GM04503 (cell line): ENCODE measurements at places on chromosomes 13 and 19.

- no peak for DNase-seq
These were observed 128.2 kb downstream of the TBC1D4 start for GRCh38 chr13:75353781-75354193.

- no peak for DNase-seq
These were observed 12.8 kb upstream of the CEACAM3 start for GRCh38 chr19:41783612-41784011.

DNA sequence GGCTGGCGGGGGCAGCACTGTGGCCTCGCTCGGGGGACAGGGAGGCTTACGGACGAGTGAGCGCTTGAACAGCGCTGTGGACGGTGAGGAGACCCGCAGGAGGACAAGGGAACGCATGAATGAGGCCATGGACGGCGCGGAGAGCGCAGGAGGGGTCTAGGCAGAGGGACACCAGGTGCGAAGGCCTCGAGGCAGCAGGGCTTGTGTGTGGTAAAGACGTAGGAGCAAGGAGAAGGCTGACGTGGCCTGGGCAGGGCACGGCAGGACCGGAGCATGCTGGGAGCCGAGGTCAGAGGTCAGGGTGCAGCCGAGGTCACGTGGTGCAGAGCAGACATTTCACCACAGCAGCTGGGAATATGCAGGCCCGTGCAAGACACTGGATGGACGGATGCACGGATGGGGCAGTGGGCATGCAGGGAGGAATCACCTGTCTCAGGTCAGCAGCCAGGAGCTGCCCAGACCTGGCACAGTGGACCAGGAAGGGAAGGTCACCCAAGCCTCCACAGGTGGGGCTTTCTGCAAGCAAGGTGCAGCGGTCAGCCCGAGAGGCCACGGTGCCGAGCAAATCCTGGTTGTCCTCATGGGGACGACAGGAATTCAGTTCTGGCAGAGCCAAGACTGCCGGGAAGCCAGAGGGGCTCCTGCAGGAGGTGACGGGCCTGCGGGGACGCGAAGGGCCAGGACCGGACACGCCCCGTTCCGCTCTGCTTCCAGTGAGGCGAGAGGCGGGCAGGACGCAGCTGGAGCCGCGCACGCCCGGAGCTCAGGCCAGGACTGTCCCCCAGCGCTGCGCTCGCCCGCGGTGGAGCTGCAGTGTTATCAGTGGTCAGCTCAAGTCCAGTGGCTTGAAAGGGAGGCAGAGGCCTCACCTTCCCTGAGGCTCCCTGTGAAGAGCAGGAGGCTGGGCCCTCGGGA is 72.2 kb downstream of the RASA3 start:
- DNase-seq: no peak

DNA sequence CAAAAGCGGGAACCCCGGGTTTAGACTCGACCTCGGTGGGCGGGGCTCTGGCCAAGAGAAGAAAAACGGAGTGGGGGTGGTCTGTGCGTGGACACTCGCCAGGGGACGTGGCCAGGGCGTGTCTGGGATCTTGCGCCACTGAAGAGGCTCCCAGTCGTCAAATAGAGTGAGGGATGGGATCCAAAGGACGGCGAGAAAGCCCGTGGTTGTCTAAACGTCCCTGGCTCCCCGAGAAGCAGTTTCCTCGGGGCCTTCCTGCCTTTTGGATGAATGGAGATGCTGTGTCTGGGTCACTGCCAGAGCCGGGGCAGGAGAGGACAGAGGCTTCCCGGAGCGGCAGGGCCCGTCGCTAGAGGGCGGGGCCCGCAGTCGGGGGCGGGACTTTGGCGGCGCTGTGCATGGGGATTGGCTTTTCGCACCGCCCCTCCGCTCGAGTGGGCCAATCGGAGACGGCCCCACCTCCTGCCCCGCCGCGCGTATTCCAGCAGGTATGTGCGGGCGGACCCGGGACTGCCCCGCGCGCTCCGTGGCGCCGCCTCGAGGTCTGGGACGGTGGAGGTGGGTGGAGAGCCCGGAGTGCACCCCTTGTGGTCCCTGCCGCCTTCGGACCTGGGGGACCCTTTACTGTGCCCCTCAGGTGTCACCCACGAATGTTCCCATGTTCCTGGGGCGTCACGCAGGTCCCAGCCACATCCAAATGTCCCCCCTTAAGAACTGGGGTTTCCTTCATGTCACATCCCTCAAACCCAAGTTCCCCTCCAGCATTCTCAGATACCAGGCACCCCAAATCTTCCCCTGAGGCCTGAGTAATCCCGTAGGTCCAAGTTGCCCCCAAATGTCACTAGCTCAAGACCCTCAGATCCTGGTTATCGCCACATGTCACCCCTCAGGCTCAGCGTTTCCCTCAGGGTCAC is 38.3 kb downstream of the ZSWIM4 start:
- DNase-seq: no peak

DNA sequence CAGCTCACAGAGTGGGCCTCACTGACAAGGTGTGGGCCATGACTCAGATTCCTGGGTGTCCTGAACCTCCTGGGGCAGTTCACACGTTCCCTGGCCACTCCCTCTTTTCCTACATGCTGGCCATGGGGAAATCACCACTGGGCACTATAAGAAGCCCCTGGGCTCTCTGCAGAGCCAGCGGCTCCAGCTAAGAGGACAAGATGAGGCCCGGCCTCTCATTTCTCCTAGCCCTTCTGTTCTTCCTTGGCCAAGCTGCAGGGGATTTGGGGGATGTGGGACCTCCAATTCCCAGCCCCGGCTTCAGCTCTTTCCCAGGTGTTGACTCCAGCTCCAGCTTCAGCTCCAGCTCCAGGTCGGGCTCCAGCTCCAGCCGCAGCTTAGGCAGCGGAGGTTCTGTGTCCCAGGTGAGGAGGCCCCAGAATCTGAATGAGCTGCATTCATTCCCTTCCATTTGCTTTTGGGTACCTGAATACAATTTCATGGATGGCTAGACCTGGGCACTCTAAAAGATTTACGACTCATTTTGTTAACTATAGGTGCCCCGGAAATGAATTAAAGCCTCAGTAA is at the start of gene OLFM4:
Gene OLFM4, plus strand, starts transcription at position 177 of the 567 bp plus-strand sequence. Its CDS starts 24 bp downstream, at position 201.
- DNase-seq: no peak

- peak; percentile 98 for DNase-seq
These were observed 20.7 kb downstream of the GARRE1 start for GRCh38 chr19:34274827-34275625.

- DNase-seq: no peak
These were observed 8.4 kb upstream of the ZNF235 start for GRCh38 chr19:44313231-44313630.

GRCh38 chr13:89695343-89696257 is 1651.9 kb upstream of the MIR17HG start:
- no peak for DNase-seq

DNA sequence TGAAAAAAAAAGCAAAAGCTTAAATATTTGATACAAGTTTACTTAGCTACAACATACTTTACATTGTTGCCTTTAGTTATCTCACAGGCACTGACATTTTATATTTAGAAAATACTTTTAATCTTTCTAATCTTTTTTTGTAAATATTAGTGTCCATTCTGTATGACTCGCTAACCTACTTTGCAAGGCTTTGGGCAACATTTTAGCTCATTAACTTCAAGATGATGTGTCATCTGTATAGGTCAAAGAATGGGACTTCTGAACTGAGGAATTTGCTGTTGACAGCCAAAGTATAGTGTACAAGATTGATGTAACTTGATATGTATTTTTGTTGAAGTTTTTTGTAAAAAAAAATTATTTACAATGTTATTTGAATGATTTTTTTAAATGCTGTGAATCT is 2.7 kb upstream of the C1QTNF9 start:
- DNase-seq: peak; percentile 23

DNA sequence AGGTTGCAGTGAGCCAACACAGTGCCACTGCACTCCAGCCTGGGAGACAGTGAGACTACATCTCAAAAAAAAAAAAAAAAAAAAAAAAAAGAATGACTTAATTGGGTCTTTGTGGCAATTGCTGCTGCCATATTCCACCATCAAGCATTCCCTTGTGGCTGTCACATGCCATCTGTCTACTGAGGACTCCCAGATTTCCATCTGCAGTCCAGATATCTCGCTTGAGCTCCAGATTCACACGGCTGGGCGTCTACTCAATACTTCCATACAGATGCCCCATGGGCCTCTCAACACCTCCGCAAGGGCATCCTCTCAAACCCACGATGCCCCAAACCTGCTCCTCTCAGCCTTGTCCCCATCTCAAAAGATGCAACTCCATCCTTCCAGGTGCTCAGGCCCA is 12.9 kb downstream of the TMEM143 start:
- DNase-seq: no peak

DNA sequence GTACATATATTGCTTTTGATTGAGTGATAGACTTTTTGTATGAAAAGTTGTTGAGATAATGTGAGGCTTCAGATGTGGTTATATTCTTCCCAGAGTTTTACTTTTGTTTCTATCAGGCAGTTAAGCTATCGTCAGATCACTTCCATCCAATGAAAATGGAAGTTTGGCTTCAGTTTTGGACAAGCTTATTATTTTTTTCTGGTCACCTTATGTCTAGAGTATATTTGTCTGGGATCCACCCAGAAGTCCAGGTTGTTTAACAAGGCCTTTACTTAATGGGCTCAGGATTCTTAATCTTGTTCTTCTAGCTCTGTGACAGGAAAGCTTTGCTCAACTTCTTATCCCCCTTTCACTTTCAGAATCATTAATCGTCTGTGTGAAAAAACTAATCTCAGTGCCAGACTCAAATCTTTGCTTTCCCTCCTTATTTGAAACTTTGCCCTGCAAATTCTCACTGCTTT is 150.9 kb downstream of the PDS5B start:
- DNase-seq: no peak

- no peak for DNase-seq
These were observed 10.6 kb upstream of the RETN start for GRCh38 chr19:7658219-7658686.

- DNase-seq: no peak
These were observed 24.1 kb downstream of the MICU2 start for GRCh38 chr13:21579754-21580316.

- no peak for DNase-seq
These were observed 177.5 kb downstream of the NDFIP2 start for GRCh38 chr13:79658333-79658975.

- peak; percentile 86 for DNase-seq
These were observed 5.8 kb downstream of the MLLT1 start for GRCh38 chr19:6273701-6274601.

DNA sequence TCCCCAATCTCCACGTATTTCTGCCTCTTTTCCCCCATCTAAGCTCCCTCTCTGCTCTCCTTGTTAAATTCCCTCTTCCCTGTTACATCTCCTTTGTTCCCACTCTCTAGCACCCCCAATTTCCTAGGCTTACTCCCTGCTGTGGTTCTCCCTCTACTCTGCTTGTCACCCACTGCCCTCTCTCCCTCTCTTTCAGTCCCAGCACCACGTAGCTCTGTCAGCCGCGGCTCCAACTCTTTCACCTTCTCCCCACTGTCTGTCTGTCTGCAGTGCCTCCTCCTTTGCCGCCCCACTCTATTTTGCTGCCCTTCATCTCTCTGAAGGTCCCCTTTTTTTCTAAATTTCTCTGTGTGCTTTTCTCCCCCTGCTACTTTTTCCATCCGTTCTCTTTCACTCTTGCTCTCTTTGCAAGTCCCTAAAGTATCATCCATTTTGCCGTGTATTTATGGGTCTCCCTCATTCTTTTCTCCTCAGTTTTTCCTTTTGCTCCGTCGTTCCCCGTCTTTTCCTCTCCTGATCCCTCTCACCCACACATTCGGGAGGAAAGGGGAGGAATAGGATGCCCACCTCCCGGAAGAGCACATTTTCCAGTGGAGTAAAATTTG is 937 bp downstream of the ZNF841 start:
- DNase-seq: no peak

DNA sequence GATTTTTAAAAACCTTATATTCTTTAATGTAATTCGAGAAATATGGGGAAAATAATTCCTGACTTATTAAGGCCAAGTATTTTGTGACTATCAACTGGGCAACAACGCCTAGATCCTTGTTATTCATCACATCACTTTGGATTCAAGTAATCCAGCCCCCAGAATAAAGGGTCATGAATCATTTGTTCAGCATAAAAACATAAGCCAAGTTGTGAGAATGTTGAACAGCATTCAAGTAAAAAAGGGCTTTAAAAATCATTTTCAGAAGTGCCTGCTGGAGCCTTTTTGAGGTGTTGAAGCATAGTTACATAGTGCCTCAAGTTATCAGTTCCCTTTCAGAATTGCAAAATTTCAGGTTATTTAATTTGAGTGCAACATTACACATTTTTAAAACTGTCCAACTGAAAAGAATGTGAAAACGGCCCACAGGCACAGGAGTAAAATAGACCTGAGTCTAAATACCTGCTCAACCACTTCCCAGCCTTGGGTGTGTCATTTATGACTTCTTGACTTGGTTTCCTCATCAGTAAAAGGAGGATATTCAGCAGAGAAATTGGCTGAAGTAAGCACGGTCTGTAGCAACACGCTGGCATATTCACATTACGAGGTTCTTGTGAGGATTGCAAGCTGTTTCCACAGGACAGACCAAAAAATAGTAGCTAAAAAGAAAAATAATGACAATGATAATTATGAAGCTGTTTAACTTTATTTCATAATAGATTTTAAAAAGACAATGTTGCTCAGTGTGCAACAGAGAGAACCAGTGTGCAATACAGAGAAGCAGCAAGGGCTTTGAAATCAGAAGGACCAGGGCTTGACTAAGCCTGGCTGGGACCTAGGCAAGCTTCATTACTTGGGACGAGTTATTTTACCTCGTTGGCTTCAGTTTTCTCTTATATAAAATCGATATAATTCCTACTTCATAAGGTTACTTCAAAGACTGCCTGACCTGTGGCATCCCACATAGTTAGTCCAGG is 56.6 kb downstream of the MBNL2 start:
- no peak for DNase-seq

DNA sequence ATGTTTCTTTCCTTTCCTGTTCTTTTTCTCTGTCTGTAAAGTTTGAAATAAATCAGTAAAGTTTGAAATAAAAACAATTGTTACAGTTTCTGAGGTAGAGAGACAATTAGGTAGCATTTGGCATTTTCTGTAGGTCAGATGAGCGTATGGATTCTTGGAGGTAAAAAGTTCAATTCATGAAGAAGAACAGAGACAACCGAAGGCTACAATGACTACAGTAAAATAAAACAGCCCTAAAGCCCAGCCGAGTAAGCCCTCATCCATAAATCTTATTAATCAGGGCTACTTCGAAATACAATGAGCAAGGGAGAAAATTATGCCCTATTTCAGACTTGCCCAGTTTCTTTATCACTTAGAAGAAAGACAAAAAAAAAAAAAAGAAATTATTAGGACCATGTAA is 941.9 kb upstream of the SLC10A2 start:
- no peak for DNase-seq

- DNase-seq: no peak
These were observed 1628.2 kb upstream of the SLC10A2 start for GRCh38 chr13:104694397-104694796.

- no peak for DNase-seq
These were observed 3.3 kb downstream of the SWSAP1 start for GRCh38 chr19:11377756-11378155.

DNA sequence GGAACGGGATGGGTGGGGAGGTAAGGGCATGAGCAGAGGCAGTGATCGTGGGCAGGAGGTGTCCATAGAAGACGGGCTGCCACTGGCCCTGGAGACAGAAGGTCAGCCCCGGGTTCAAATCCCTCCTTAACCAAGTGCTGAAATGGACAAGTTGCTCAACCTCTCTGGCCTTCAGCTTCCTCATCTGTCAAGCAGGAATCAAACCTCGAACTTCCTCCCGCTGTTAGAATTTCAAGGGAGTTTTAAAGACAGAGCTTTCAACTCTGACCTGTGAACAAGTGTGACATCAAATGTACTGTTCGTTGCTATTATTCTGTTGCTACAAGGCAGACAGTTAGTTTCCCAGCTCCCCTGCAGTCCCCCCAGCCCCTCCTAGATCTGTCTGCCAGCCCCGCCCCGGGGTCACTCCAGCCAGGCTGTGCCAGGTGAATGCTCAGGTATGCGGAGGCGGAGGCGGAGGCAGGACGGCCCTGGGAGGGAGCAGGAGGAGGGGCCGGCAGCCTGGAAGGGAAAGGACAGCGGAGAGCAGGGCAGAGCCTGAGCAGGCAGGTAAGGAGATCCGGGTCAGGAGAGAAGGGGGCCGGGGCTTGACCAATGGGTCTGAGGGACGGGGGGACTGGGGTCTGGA is at the start of gene EPS8L1:
Gene EPS8L1, plus strand, starts transcription at position 499 of the 628 bp plus-strand sequence. CDS start 576 bp downstream, outside the sequence.
- DNase-seq: no peak
